Osteoblast (primary cell): ENCODE measurements at places on chromosomes 3 and 15.

DNA sequence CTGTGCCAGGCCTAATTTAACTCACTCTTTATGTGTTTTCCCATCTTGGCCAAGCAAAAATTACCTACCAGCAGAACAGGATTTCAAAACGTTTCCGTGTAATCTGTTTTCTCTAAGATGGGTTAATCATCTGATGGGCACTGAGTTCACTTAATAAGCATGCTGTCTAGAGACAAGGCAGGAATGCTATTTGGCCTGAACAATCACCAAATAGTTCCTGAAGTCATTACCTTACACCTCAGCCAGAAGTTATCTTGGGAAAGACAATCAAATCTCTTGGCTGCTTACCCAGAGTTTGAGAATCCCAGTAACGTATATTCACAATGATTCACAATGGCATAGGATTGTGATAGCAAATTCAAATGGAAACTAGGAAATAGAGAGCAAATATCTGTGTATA lies 779.1 kb downstream of the CADM2 start:
- no peak for DNase-seq

GRCh38 chr3:129233538-129233937 lies 15.9 kb upstream of the COPG1 start:
- no peak for DNase-seq

- DNase-seq = peak; percentile 93
These were observed 52.8 kb downstream of the FAM43A start for GRCh38 chr3:194738254-194739093.

DNA sequence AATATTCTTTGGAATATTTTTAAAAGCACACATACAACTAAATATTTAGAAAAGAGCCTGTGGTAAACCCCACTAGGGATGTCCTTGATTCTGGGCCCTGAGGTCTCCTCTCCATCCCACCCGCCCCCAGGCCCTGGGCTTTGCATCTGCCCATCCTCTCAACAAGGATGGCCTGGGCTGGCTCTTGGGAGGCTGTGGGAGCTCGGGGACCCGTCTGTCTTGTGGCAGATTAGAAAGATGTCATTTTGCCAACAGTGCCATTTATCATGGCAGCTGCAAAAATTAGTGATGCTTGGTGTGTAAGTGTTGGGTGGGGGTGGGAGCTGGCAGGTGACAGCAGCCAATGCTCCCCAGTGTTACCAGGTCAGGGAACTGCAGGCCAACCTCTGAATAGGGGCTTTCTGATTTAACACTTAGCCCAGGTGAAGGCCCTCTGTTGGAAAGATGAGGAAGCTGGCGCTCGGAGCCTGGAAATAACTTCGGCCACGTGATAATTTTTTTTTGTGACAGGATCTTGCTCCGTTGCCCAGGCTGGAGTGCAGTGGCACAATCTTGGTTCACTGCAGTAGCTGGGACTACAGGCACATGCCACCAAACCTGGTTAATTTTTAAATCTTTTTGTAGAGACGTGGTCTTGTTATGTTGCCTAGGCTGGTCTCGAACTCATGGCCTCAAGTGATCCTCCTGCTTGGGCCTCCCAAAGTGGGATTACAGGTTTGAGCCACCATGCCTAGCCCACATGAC lies 16.9 kb upstream of the CSPG4 start:
- peak; percentile 54 for DNase-seq

DNA sequence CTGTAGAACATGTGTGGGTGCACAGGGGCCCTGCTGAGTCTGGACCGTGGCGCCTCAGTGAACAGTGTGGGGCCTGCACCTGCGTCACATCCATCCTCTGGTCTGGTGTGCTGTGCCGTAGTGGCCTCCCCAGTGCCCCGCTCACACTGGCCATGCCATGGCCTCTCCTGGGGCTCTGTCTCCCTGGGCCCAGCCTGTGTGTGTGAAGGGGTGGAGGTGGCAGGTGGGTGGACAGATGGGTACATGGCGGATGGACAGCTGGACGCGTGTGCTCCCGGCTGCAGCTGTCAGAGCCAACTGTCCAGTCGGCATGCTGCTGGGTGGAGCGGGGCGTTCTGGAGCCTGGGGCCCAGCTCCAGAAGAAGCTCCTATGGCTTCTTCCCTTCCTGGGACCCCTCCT lies 17.8 kb downstream of the PLXNA1 start:
- DNase-seq = no peak

DNA sequence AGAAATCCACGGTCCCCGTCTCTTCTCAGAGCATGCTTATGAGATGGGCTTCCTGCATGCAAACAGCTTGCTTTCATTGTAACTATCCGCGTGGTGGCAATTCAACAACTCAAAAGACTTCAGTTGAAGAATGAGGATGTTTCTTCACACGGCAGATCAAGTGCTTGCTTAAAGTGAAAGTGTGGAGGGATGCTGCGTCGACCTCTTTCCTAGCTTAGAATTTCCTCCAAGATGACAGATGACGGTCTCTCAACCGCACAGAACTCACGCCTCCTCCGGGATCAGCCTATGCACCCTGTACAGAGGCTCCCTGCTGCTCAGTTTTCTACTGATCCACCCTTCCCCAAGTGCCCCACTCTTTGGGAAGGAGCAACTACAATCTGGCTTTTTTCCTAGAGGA lies 47.8 kb downstream of the PCSK6 start:
- no peak for DNase-seq

GRCh38 chr15:72229076-72229946 lies 1.7 kb downstream of the PKM start:
- DNase-seq = peak; percentile 92

- DNase-seq = no peak
These were observed 10.8 kb downstream of the HSPBAP1 start for GRCh38 chr3:122782804-122783203.

DNA sequence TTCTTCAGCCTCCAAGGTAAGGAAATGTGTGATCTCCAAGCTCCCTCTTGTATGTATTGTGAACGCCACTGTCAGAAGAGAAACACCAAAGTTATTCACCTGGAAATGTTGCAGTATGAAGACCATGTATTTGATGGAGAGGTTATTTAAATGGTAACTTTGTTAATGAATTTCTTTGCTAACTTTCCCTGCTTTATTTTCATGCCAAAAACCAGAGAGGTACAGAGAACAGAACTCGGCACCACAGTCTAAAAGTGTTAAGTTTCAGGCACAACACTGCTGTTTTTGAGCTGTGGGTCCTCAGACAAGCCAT lies 73.1 kb upstream of the TNFSF10 start:
- no peak for DNase-seq

DNA sequence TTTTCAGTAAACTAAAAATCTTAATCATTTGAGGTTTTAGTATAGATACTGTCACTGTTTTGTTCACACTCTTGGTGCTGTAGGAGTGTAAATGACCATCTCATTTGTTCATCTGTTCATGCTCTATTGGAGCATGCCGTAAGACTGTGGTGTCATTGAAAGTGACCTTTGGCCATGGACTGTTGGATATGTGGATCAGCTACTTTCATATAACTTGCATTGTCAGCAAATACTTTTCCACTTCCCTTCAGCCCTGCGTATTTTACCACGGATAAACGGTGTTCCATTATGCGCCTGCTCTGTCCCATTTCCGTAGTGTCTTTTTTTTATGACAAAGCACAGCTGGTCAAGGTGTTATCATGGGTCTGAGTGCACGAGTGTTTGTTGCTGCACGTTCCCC lies 32.6 kb upstream of the SENP5 start:
- no peak for DNase-seq

DNA sequence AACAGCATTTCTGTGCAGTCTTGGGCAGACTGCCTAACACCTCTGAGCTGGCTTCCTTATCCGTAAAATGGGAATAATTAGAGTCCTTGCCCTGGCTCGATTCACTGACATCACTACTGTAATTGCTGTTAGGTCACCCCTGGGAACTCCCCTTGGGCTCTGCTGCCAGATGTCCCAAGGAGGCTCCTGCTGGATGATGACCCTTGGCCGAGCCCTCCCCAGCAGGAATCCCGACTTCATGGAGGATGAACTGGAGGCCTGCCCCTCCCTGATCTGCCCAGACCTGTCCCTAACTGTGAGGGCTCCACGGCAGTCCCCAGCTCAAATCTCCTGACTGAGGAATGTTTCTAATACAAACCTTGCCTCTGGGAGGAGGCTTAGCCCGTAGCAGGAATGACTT lies 18.0 kb downstream of the ESYT3 start:
- DNase-seq = no peak

- peak; percentile 91 for DNase-seq
These were observed 668 bp downstream of the MFGE8 start for GRCh38 chr15:88912500-88912921.
